ENCODE measurements at places on chromosomes 2 and 18.

DNA sequence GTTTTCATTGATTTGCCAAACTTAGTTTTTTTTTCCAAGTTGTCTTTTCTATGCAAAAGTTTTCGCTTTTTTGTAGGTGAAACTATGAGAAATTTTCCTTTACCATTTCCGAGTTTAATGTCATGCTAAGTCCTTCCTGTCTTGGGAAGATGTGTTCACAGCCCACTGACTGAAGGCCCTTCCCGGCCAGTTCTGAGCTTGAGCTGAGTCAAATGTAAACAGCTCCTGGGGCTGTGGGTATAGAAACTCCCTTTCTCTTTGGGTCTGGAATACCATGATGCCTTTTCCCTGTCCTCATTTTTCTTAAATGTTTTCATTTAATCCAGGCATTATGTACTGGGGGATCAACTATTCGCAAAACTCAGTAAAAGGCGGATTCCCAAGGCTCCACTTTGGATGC is 69.8 kb upstream of the IL1R1 start:
- no peak for DNase-seq

GRCh38 chr2:110655701-110656100 is 22.2 kb downstream of the BUB1 start:
- no peak for DNase-seq

DNA sequence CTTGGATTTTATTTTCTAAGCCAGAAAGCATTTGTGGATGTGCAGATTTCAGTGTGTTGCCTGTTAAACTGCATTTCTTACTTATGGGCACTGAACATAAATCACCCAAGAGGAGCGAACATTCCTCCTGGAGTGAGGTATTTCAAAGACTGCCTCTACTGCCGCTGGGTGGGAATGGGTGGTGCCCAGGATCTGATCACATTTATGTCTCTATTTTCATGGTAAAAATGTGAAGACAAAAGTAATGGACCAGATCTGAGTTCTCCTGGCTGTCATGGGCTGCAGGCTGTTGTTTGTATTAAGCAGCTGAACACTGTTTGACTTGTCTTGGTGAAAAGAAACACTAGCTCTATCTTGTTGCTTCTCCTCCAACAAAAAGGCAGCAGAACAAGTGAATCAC is 251.7 kb downstream of the NCKAP5 start:
- DNase-seq: no peak

DNA sequence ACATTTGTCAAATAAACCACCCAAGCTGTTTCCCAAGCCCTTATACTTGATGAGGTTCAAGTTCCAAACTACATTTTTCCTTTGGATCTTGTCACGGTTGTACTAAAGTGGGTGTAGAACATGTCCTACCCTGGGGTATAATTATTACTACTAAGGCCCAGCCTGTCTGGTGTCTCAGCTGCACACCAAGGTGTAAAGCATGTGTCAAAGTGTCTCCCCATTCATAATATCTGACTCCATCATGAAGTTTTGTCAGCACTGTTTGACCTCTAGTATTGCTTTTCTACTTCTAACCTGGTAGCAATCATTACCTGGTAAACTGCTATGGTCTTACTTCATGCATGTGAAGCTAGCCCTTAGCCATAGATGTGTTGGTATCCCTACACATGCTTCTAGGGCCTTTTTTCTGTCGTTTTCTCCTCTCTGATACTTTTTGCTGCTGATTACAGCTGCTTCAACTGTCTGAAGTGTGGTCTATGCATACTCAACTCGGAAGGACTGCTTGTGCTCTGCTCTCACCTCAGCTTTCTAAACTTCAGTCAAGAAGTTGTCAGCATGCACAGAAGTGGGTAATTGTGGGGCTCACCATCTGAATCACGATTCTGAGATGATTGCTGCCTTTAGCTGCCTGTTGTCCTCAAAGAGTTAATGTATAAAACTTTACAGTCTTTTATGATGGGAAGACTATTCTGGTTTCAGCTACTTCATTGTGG is 445.7 kb upstream of the TRIB2 start:
- DNase-seq: no peak

DNA sequence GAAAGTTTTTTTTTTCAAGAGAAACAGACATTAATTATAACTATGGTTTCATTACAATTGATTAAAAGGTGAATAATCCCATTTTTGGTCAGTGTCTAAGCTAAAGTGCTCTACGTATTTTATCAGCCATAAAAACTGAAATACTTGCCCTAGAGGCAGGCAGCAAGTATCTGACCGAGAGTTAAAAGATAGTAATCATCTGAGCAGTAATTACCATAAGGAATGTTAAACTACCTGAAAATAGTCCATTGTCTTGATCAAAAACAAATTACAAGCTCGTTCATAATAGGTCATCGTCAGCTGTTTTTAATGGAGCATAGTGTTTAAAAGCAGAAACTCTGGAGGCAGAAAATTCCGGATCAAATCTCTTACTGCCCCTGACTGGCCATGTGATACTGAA is 105.7 kb upstream of the ZEB2 start:
- no peak for DNase-seq

- no peak for DNase-seq
Measured at GRCh38 chr18:12435867-12436266, 28.1 kb downstream of the PRELID3A start.

GRCh38 chr2:241891988-241892298 is 22.4 kb downstream of the RTP5 start:
- DNase-seq: no peak

GRCh38 chr2:3637692-3638455 is 20.1 kb upstream of the ALLC start:
- no peak for DNase-seq

GRCh38 chr2:170101789-170102188 is 76.2 kb upstream of the MYO3B start:
- DNase-seq: no peak

- DNase-seq: no peak
Measured at GRCh38 chr2:64052463-64053241, 33.4 kb upstream of the VPS54 start.

GRCh38 chr2:180983468-180984242 is 3.2 kb downstream of the UBE2E3 start:
- no peak for DNase-seq

GRCh38 chr2:43038034-43038695 is 188.2 kb downstream of the ZFP36L2 start:
- DNase-seq: no peak

DNA sequence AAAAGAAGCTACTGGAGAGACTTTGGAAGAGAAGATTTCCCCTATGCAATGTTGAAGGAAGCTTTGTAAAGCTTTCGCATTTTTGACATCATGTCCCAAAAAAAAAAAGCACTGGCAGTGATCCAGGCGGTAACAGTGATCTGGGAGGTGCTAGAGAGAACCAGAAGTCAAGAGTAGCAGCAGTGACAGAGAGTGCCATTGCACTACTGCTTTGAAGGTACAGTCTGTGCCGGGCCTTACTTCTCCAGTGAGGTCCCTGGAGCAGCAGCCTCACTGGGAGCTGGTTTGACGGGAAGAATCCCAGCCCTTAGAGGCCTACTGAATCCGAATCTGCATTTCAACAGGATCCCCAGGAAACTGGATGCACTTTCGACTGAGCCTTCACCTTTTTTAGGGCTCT is 50.9 kb upstream of the ATL2 start:
- no peak for DNase-seq

DNA sequence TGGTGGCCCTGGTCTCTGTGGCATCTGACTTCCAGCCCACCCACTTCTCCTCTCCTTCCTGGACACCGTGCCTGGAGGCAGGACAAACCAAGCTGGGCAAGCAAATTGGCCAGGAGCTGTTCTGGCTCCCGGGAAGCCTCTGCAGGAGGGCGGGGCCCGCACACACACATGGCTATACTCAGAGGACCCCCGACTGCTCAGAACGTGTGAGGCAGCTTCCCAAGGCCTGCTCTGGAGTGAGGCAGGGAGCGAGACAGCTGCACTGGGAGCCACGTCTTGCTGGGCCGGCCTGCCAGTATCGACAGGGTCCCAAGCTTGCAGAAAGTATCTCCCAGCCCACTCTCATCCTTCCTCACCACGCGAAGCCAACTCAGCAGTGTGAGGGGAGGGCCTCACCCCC is 257.3 kb downstream of the TWIST2 start:
- no peak for DNase-seq

All from stimulated activated CD8-positive, alpha-beta memory T cell treated with anti-CD3 and anti-CD28 coated beads, Interleukin-4, amount 100 ng/mL, for 1 hour (primary cell).